Vagina (tissue), 2 donors: ENCODE measurements at places on chromosomes 12 and 14.

DNA sequence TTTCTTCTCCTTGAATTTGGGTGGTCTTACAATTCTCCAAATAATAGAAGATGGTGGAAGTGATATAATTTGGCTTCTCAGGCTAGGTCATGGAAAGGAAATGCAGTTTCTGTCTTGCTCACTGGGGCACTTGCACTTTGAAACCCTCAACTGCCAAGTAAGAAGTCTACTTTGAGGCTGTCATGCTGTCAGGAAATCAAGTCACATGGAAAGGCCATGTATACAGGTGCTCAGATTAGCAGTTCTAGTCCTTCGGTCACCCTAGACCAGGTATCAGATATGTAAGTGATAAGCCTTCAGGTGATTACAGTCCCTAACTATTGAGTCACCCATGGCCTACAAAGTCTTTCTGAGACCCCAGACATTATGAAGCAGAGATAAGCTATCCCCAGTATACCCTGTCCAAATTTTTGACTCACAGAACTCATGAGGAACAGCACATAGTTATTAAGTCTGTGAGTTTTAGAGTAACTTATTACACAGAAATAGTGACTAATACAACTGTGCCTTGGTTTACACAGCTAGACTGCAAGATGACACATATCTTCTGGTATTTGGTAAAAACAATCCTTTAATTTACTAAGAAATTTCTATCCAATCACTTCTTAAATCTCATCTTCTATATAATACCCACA is 26.3 kb upstream of the BBS10 start:
- H3K4me3 ChIP-seq: no peak overlapping the region
- DNase-seq: no peak
- no peaks in the 10 kb centered on the region for H3K36me3 ChIP-seq
- no peak overlapping the region for H3K27ac ChIP-seq
- no peaks in the 10 kb centered on the region for H3K4me1 ChIP-seq

- H3K27ac ChIP-seq: no peak overlapping the region
- no peaks in the 10 kb centered on the region for H3K27me3 ChIP-seq
- H3K4me3 ChIP-seq: no peak overlapping the region
- DNase-seq: no peak
- no peaks in the 10 kb centered on the region for H3K36me3 ChIP-seq
Measured at GRCh38 chr12:65935906-65936901, 111.9 kb downstream of the HMGA2 start.

DNA sequence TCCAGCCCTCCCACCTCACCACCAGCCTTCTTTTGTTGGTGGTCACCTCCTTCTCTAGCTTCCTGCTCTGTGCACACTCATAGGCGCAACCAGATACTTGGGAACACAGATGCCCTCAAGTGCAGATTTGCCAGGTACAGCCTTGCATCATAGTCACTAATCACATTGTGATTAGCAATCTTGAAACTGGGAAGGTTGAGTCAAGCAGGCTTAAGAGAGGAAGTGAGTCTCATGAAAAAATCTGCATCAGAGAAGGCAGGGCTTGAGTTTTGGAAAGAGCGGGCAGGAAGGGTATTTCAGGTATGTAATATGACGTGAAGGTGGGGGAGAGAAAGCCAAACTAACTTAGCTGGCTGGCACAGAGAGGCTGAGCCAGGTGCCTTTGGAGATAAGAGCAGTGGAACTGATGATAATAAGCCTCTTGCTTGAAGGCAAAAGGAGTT is 2.7 kb upstream of the RABGGTA start:
- H3K4me3 ChIP-seq: no peak overlapping the region
- DNase-seq: no peak
- H3K36me3 ChIP-seq: no peaks in the 10 kb centered on the region
- H3K4me1 ChIP-seq: peaks cover 21% of the 10 kb centered on the region
- H3K27ac ChIP-seq: peak overlapping the region; percentile 22
- H3K27me3 ChIP-seq: no peaks in the 10 kb centered on the region

DNA sequence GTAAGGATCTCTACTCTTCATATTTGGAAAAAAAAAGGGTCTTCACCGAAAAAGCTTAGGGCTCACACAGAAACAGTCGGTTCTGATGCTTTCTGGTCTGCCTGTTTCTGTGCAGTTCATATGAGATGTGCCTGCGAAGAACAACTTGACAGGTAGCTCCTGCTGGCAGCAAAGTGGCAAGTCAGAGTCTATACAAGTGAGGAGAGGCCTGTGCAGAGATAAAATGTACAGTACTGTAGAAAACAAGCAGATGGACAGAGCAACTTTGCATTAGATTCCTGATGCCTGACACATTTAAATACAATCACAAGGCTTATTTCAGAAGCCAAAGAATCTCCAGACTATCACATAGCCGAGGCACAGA is 936.0 kb downstream of the DIO2 start:
- no peak overlapping the region for H3K4me3 ChIP-seq
- H3K36me3 ChIP-seq: no peaks in the 10 kb centered on the region
- H3K27me3 ChIP-seq: no peaks in the 10 kb centered on the region
- H3K27ac ChIP-seq: no peak overlapping the region

DNA sequence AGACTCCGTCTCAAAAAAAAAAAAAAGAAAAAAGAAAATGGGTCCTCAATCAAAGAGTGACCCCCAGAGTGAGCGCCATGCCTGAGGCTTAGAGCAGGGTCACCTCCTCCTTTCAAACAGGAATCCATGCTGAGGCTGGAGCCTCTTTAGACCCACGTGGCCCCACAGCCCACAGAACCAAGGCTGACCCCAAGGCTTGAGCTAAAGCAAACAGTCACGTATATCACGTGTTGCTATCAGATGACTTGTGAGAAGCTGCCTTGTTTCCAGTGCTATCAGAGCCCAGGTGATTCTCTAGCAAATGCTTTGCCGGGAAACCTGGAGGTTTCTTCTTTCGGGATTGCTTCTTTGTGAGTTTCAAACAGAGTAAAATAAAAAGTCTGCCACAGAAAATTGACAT is 31.7 kb upstream of the DYNC1H1 start:
- DNase-seq: no peak
- peaks cover 2% of the 10 kb centered on the region for H3K4me1 ChIP-seq
- no peaks in the 10 kb centered on the region for H3K36me3 ChIP-seq
- H3K27ac ChIP-seq: no peak overlapping the region
- no peaks in the 10 kb centered on the region for H3K27me3 ChIP-seq
- H3K4me3 ChIP-seq: no peak overlapping the region

DNA sequence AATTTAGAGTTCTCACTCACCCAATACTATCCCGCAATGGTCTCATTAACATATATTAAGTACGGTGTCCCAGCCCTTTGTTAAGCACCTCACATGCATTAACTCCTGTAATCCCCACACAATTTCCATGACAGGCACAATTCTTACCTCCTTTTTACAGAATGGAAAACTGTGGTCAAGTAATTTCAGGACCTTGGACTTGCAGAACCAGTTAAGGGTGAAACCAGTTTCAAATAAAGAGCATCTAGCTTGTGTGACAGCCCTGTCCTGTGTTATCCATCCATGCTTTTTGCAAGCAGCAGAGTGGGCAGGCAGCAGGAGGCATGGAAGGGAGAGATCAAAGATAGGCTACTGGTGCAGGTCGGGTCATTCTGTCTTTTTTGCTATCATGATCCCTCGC is 470.8 kb downstream of the NELL2 start:
- no peaks in the 10 kb centered on the region for H3K27me3 ChIP-seq
- H3K27ac ChIP-seq: no peak overlapping the region
- no peak for DNase-seq
- H3K36me3 ChIP-seq: no peaks in the 10 kb centered on the region

DNA sequence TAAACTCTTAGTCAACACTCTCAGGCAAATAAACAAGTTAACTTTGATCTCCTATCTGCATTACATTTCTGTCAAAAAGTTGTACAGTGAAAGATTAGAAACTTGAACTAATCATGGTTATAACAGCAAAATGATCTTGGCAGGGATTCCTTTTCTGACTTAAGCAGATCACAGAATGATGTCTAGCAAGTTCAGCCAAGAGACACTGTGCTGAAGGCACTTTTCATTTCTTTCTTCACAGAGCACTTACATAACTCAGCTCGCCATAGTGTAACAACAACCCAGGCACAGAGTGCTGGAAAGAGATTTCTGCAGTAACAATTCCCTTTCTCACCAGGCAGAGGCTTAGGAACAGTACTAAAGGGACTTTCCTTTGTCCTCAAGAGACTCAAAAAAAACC is 19.6 kb upstream of the CSRP2 start:
- no peak for DNase-seq
- no peaks in the 10 kb centered on the region for H3K27me3 ChIP-seq
- H3K4me1 ChIP-seq: no peaks in the 10 kb centered on the region

DNA sequence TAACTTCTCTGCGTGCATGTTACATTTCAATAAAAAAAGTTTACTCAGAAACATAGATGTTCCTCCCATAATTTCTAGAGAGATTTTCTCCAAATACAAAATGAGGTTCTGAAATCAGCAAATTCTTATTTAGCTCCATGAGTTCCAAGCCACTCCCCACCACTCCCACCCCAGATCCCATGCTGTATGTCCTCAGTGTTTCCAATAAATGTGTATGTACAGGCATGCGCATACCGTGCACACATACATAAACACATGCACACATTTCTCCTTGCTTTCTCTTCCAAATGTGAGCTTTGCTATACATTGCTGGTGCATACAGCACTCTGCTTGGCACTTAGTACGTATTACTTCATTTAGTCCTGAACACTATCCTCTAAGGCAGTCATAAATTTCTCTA is 209.7 kb downstream of the MSRB3 start:
- no peaks in the 10 kb centered on the region for H3K27me3 ChIP-seq
- H3K4me3 ChIP-seq: no peak overlapping the region
- no peaks in the 10 kb centered on the region for H3K4me1 ChIP-seq
- no peak for DNase-seq
- H3K36me3 ChIP-seq: no peaks in the 10 kb centered on the region
